ENCODE measurements at places on chromosomes 7 and 10. TPM values are rescaled to one million over a fixed set of nuclear protein-coding genes. Genes with fewer than 3 reads are reported as not detected.

Gene PITX3
- total RNA-seq = not detected

Gene RPS24
- 691 TPM for total RNA-seq

Gene LRRD1
- 0.15 TPM for total RNA-seq

Gene EN2
- 0.20 TPM for total RNA-seq

Gene NXPH1
- total RNA-seq = 3.8 TPM

Gene TMEM184A
- total RNA-seq = 20.7 TPM

Gene GIMAP2
- not detected for total RNA-seq

Gene ANKRD2
- total RNA-seq = not detected

Gene JAZF1
- 14.1 TPM for total RNA-seq

Gene EEF1AKMT2
- total RNA-seq = 18.4 TPM

Gene NOM1
- 18.0 TPM for total RNA-seq

Gene C10orf143
- total RNA-seq = 0.96 TPM

Gene VKORC1L1
- 17.0 TPM for total RNA-seq

Gene TMEM236
- 0.07 TPM for total RNA-seq

Gene SPDYE5
- total RNA-seq = not detected

Gene SND1
- total RNA-seq = 165 TPM

Gene MAGI2
- total RNA-seq = 64.2 TPM

Gene ANKMY2
- 9.4 TPM for total RNA-seq

Gene APBB1IP
- not detected for total RNA-seq

Gene EFCAB10
- total RNA-seq = not detected

Gene CYP2C19
- not detected for total RNA-seq

Gene ZNF365
- 0.76 TPM for total RNA-seq

Gene TMEM254
- total RNA-seq = 13.5 TPM

Gene CLDN3
- not detected for total RNA-seq

Gene TBL2
- 23.8 TPM for total RNA-seq

Gene SUPV3L1
- 45.0 TPM for total RNA-seq

Gene C10orf105
- total RNA-seq = not detected

Gene ZNF775
- 20.5 TPM for total RNA-seq

Gene NYAP1
- 36.6 TPM for total RNA-seq

Gene CHST3
- 0.83 TPM for total RNA-seq

Gene ZCCHC24
- total RNA-seq = 3.0 TPM

Gene ZKSCAN5
- total RNA-seq = 18.7 TPM

Gene PRF1
- 2.6 TPM for total RNA-seq

Gene PCLO
- total RNA-seq = 17.4 TPM

Gene TRIM4
- total RNA-seq = 13.7 TPM

Gene TRPV6
- total RNA-seq = 0.27 TPM

Gene SP8
- total RNA-seq = not detected

Gene OPALIN
- not detected for total RNA-seq

Measured in glutamatergic neuron (in vitro differentiated cells).